Uterine smooth muscle cell (primary cell): ENCODE measurements at places on chromosomes 11 and 22. TPM values are rescaled to one million over a fixed set of nuclear protein-coding genes. Genes with fewer than 3 reads are reported as not detected.

Gene IGLL1
- total RNA-seq, result not detected in 2 replicates

Gene HBD
- 0.25 and 0.77 TPM in 2 replicates for total RNA-seq

Gene IGLL5
- total RNA-seq, result not detected in 2 replicates

Gene VSIG2
- 0.22 and 0.50 TPM in 2 replicates for total RNA-seq

Gene OR56A1
- not detected in 2 replicates for total RNA-seq

Gene GVQW3
- 1.7 and 2.3 TPM in 2 replicates for total RNA-seq

Gene FXYD6
- 0.22 and 0.37 TPM in 2 replicates for total RNA-seq
